Smooth muscle cell of trachea (primary cell): ENCODE measurements at places on chromosomes 5 and 9. TPM values are rescaled to one million over a fixed set of nuclear protein-coding genes. Genes with fewer than 3 reads are reported as not detected.

Gene PCDHGA10
- total RNA-seq, result 13.8 and 14.7 TPM in 2 replicates

Gene TLR4
- 1.9 and 6.0 TPM in 2 replicates for total RNA-seq

Gene PTGES
- total RNA-seq, result 9.5 and 84.5 TPM in 2 replicates

Gene C9orf72
- 3.5 and 7.6 TPM in 2 replicates for total RNA-seq

Gene SHC3
- 24.9 and 61.4 TPM in 2 replicates for total RNA-seq

Gene PCA3
- not detected in 2 replicates for total RNA-seq

Gene TRPM3
- total RNA-seq, result under 0.01 and 0.44 TPM in 2 replicates

Gene SCGB3A2
- not detected in 2 replicates for total RNA-seq

Gene NSD1
- 48.1 and 48.7 TPM in 2 replicates for total RNA-seq

Gene PHYHD1
- total RNA-seq, result 16.1 and 18.7 TPM in 2 replicates

Gene GGTA1
- total RNA-seq, result not detected in 2 replicates

Gene CCNI2
- not detected in 2 replicates for total RNA-seq

Gene PCDHA7
- 0.29 and 0.66 TPM in 2 replicates for total RNA-seq

Gene FAM163B
- total RNA-seq, result not detected in 2 replicates

Gene SLC4A9
- total RNA-seq, result not detected in 2 replicates
